Activated T-cell treated with anti-CD3 and anti-CD28 coated beads, Interleukin-2, amount 50 U/mL, for 72 hours (primary cell): ENCODE measurements at places on chromosomes 11 and 22. TPM values are rescaled to one million over a fixed set of nuclear protein-coding genes. Genes with fewer than 3 reads are reported as not detected.

Gene NRXN2
- total RNA-seq, result 0.55 TPM

Gene ACR
- not detected for total RNA-seq

Gene PRAME
- 0.14 TPM for total RNA-seq

Gene STK33
- 6.2 TPM for total RNA-seq

Gene ZBTB3
- 12.4 TPM for total RNA-seq

Gene MAJIN
- total RNA-seq, result 2.7 TPM

- no peak for DNase-seq
- H3K4me1 ChIP-seq, result no peaks in the 10 kb centered on the region
- H3K4me3 ChIP-seq, result no peak overlapping the region
Measured at GRCh38 chr22:46896568-46897245, 134.3 kb downstream of the TBC1D22A start.

DNA sequence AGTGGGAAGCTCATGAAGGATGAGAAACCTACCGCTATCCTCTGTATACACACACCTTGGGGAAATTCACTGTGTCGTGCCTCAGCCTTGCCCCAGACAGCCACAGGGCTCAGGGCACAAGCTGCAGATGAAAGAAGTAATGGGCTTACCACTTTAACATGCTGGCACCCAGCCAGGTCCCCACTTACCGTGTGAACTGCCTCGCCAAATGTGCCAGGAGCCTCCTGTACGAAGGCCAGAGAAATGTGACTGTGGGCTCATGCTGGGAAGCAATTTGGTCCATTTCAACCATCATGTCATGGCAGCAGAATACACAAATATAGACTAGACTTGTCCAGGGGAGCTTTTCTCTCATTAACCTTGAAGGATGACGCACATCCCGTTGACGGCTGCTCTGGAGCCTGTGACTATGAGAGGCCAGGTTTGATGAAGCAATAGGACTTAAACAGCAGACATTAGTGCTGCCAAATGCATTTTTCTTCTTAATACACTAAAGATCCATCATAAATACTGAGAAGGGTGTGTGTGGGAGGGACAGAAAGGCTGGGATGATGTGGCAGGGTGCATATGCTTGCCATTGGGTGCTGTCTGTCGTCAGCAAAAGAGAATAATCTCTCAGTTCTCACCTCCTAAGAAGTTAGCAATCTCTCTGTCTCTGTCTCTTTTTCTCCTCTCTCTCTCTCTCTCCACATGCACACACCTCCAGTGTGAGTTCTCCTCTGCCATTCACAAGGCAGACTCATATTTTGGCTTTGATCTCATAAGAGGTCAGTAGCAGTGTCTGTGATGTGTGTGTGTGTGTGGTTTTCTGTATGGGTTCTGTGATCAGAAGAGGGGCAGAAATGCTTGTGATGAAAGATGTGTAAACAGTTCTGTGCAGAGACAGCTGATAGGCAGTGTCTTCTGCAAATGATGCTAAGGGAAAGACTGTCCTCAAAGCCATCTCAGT lies 142.4 kb downstream of the KIRREL3 start:
- no peak overlapping the region for H3K27ac ChIP-seq
- peaks cover 8% of the 10 kb centered on the region for H3K27me3 ChIP-seq
- no peaks in the 10 kb centered on the region for H3K36me3 ChIP-seq

DNA sequence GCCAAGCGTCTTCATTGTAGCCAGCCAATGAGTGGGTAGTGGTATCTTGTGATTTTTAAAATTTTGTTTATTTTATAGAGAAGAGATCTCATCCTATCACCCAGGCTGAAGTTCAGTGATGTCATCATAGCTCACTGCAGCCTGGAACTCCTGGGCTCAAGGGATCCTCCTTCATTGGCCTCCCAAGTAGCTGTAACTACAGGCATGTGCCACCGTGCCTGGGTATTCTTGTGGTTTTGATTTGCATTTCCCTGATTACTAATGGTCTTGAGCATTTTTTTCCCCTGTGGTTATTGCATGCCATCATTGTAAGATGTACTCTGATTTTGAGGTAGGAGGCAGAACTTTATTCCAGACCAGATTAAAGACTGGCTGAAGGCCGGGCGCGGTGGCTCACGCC lies 2.4 kb upstream of the DENND6B start:
- no peak for DNase-seq
- no peak overlapping the region for H3K27ac ChIP-seq
- no peak overlapping the region for H3K4me3 ChIP-seq
- H3K27me3 ChIP-seq, result peaks cover 8% of the 10 kb centered on the region
- peaks cover 17% of the 10 kb centered on the region for H3K4me1 ChIP-seq

- H3K4me3 ChIP-seq, result no peak overlapping the region
- no peak overlapping the region for H3K27ac ChIP-seq
- H3K27me3 ChIP-seq, result no peaks in the 10 kb centered on the region
- no peak for DNase-seq
- no peaks in the 10 kb centered on the region for H3K36me3 ChIP-seq
Measured at GRCh38 chr11:23564370-23564769, 704.1 kb upstream of the CCDC179 start.

DNA sequence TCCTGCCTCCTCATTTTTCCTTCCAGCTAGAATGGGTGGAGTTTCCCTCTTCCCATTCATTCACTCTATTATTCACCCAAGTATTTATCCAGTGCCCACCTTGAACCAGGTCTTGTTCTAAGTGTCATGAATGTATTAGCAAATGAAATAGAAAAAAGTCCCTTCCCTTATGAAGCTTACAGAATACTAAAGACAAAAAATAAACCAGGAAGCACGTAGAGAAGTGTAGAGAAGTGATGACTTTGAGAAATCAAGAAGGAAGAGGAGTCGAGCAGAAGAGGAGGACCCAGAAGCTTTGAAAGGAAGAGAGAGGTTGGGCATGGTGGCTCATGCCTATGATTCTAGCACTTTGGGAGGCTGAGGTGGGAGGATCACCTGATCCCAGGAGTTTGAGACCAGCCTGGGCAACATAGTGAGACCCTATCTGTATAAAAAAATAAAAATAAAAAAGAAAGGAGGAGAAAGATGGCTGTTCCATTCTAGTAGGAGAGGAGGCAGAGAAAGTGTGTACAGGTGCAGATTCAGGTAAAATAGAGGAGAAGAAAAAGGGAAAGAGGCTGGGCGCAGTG lies 17.1 kb upstream of the SYVN1 start:
- H3K27ac ChIP-seq, result no peak overlapping the region
- no peak for DNase-seq
- H3K4me3 ChIP-seq, result no peak overlapping the region
- no peaks in the 10 kb centered on the region for H3K27me3 ChIP-seq
- no peaks in the 10 kb centered on the region for H3K36me3 ChIP-seq
